ENCODE measurements at places on chromosomes 7 and 10.

DNA sequence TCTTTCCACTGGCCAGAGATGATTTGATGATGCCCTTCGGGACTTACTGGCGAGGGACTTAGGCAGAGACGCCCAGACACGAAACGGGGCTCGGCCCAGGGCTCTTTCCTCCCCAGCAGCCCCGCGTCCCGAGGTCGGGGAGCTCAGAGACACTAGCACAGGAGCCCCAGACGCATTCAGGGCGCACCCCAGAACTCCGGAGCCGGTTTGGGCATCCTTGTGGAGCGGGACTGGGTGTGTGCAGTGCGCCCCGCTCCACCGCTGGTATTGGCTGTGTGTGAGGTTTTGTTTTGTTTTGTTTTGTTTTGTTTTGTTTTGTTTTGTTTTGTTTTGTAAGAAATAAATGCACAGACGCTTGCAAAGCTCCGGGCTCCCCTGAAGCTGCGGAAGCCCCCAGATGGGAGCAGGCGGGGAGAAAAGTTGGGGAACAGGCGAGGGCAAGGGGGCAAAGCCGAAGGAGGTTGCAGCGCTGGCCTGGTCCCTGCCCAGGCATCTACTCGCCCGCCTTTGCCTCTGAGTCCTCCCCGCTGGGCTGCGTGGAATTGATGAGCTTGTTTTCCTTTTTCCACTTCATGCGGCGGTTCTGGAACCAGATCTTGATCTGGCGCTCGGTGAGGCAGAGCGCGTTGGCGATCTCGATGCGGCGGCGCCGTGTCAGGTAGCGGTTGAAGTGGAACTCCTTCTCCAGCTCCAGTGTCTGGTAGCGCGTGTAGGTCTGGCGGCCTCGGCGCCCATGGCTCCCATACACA, 1.9 kb upstream of the HOXA5 start:
- DNase-seq: no peak

DNA sequence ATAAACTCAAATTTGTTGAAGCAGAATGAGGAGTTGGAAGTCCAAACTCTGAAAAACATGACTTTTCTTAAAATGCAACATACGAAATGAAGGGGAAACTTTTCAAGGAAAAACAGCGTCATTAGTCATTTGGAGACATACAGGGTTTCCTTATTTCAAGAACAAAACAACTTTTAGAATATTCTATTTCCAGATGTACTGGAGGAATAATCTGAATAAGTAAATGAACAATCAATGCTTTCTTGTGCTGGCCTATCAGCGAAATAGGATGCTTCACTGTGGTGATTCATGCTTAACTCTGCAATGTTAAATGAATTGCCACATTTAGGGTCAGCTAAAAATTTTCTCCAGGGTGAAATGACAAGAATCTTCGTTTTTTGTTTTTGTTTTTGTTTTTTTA, 114.3 kb downstream of the SEMA3C start:
- DNase-seq: no peak

DNA sequence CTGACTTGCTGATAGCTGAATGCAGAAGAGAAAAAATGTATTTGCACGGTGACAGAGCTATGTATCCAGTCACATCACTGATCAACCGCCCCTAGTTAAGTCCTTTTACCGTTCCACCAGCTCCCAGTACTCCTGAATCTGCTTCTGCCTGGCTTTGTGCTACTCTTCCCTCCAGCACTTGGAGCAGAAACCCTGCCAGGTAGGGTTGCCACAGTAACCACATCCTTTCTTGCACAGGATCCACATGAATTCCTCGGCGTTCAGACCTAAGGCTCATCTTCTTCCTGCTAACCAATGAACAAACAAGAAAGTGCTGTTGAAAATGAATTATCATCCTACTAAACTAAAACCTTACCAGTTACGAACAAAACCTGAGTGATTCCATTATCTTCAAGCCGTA, 52.0 kb upstream of the KCTD7 start:
- no peak for DNase-seq

DNA sequence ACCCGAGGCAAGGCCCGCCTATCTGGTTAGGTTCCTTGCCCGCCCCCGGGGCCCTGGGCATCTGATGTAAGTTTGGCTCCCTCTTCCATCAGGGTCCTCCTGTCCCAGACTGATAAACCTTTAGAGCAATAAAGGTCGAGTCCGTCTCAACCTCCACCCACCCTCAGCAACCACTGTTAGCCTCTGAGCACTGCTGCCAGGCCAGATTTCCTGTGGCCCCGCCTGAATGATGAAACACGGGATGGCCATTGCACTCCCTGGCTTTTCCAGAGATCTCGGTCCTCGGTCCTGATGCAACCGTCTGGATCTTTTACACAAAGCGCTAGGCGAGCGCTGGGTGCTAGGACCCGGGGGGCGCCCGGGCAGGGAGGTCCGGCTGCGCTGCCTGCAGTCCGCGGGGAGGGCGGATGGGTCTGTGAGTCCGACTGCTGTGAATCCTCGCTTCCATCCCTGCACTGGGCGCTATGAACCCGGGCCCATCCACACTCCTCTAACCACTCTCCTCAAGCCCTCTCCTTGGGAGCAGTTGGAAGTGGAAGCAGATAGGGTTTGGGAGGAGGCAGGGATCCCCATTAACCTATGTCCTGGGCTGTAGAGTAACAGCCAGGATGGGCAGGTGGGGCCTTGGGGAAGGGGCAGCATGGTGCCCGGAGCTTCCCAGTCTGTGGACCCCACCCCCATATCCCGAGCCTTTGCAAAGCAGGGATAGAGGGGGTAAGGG, 875 bp upstream of the DDIT4 start:
- DNase-seq: peak; percentile 69

DNA sequence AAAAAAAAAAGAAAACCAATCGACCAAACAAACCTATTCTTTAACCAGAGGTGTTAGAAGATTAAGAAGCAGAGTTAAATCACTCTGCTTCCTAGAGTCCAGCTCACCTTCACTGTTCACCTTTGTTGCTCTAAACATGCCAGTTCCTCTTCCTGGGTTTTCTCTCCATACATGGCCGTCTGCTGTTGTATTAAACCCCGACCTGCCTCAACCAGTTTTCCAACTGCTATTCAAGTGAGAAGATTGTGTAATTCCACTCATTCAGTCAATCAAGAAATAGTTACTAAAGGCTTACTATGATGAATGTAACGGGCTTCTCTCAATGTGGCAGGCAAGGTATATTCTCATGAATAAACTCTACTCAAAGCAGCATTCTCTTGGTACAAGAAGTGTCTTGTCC, 8.8 kb downstream of the AASS start:
- DNase-seq: no peak

DNA sequence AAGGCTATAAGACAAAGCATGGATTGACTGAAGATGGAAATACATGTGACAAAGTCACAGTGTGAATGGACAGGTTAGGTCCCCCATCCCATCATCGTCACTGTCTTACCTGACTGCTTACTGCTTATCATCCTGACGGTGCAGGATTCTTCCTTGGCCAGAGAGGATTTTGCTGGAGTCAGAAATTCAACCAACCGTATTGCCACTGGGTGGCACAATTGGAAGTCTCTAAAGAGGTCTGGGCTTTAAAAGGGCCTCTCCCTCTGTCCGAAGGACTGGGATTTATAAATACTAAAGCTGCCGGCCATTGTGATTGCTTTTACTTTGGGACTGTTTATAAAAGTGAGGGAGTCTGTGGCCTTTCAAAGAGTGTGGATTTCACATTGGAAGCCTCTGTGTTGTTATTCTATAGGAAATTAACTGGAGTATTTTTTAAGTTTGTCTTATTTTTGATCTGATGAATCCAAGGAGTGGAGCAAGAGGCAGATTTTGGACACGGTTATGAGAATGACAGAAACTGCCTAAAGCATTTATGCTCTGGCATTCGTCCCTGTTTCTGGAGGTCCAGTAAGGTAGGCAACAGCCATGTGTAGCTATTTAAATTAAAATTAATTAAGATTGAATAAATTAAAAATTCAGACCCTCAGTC, 113.3 kb upstream of the CREB5 start:
- DNase-seq: peak; percentile 35

- no peak for DNase-seq
Measured at GRCh38 chr10:70162892-70163201, 7.5 kb downstream of the SAR1A start.

DNA sequence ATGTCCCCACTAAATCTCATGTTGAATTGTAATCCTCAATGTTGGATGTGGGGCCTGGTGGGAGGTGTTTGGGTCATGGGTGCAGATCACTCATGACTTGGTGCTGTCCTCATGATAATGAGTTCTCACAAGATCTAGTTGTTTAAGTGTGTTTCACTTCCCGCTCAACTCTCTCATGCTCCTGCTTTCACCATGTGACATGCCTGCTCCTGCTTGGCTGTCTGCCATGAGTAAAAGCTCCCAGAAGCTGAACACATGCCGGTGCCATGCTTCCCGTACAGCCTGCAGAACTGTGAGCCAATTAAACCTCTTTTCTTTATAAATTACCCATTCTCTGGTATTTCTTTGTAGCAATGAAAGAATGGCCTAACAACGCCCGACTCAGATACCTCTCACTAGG, 6.2 kb upstream of the PSTK start:
- no peak for DNase-seq

GRCh38 chr7:71996141-71996540, 416.0 kb downstream of the CALN1 start:
- no peak for DNase-seq

- no peak for DNase-seq
Measured at GRCh38 chr7:108225531-108226181, 95.5 kb upstream of the LAMB4 start.

DNA sequence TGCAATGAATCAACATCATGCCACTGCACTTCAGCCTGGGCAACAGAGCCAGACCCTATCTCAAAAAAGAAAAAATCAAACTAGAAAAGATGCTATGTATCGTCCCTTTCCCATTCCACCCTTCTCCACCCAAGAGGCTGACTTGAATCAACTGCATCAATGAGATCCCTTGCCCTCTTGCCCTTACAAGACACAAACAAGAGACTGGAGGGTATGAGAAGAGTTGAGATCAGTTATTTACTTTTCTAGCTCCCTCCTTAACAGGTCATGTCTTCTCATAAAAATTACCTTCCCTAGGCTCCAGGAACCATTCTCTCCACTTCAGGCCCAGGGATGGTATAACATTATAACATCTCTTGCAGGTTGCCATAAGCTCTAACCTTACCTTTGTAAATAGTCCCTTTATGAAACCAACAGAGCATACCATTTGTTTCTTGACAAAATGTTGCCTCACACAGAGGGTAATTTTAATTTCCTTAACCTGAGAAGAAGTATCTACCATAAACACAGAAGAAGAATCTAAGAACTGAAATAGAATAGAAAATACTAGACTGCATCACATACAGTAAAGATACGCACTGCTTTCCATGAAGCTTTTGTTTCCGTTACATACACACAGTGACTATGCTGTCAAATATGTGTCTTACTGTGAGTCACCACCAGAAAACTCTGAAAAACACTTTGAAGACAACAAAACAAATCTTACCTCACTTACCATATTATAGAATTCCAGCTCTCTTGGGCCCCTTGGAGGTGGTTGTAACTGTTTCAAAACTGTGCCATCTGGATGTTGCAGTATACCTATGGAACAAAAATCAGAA, 30.5 kb downstream of the IPMK start:
- DNase-seq: no peak

DNA sequence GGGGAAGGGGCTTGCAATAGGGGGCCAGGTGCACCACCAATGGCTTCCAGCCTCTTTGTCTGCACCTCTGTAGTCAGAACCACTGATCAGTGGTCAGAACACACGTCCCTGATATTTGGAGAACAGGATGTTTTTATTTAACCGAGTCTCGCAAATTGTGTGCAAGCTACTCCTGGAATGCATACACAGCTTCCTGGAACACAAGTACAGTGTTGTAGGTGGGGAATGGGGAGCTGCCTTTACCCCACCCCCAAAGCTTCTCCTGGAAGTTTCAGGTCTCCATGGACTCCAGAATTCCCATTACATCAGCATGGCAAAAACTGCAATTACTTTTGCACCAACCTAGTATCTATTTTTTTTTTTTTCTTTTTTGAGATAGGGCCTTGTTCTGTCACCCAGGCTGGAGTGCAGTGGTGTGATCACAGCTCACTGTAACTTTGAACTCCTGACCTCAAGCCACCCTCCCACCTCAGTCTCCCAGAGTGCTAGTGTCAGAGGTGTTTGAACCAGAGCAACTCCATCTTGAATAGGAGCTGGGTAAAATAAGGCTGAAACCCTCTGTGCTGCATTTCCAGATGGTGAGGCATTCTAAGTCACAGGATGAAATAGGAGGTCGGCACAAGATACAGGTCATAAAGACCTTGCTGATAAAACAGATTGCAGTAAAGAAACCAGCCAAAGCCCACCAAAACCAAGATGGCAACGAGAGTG, 374.0 kb downstream of the CALN1 start:
- DNase-seq: no peak

DNA sequence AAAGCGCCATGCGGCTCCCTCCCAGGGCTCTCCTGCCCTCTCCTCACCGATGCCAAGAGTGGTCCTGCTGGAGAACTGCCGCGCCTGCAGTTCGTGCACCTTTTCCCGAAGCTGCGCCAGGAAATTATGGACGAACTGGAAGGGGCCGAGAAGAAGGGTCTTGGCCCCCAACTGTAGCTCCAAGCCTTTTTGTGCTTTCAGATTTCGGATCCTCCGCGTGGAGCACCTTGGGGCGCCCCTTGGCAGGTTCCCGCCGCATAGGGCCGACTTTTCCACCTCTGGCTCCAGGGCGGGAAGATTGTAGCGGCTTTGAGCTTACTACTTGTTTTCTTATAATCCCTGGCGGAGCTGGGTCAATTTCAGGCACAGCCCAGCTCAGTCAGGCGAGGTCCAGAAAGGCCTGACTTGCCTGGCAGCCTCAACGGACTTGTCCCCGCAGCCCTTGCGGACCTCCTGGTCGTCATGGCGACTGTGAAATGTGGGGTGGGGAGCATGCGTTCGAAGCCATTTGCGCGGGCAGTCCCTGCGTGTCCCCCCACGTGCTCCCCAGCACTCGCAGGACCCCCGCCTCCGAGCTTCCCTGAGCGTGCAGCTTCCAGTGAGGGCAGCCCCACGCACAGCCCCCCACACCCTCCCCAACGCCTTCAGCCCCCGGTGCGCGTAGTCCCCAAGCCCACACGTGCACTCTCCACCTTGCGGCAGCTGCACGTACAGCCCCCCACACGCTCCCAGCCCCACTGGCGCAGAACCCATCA, 129.9 kb downstream of the KBTBD2 start:
- no peak for DNase-seq

- no peak for DNase-seq
Measured at GRCh38 chr7:41205600-41205999, 497.3 kb downstream of the INHBA start.

GRCh38 chr7:44257618-44258422, 57.0 kb downstream of the YKT6 start:
- no peak for DNase-seq
